Activated CD4-positive, alpha-beta T cell treated with anti-CD3 and anti-CD28 coated beads, Interleukin-2, amount 50 U/mL, for 48 hours (primary cell): ENCODE measurements at places on chromosomes 6 and 20.

- DNase-seq, result peak; percentile 10
Observed at GRCh38 chr20:19828232-19828631, 70.2 kb downstream of the RIN2 start.

- no peak for DNase-seq
Observed at GRCh38 chr6:150534553-150534952, 65.1 kb upstream of the PLEKHG1 start.

- DNase-seq, result no peak
Observed at GRCh38 chr6:150191809-150192208, 49.0 kb downstream of the PPP1R14C start.

- no peak for DNase-seq
Observed at GRCh38 chr20:60317401-60317800, 359.2 kb downstream of the CDH26 start.

GRCh38 chr6:105485456-105485855 is 82.6 kb upstream of the PREP start:
- no peak for DNase-seq

GRCh38 chr20:41316602-41317545 is 657 bp downstream of the ZHX3 start:
- DNase-seq, result peak; percentile 84
